Activated naive CD4-positive, alpha-beta T cell treated with anti-CD3 and anti-CD28 coated beads, Interleukin-2, amount 10 ng/mL, durations not matched to agents 7 days and 5 days (primary cell): ENCODE measurements at places on chromosomes 6 and 20.
A peak's percentile ranks its signal among the peaks of the same experiment; 100 is the strongest.

DNA sequence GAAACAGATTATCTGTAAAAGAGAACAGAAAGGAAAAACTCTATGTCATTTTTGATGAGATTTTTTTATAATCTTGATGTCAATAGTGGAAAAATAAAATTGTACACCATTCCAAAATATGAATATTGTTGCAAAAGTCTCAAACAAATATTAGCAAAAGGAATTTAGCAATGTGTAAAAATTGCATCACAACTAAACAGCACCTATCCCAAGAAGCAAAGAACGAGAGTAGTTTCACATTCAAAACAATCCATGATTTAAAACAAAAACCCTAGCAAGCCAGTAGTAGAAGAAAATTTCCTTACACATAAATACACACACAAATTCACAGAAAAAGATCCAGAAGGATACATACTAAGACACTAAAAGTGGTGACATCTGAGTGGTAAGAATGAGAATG lies 38.4 kb downstream of the LCA5 start:
- no peak for DNase-seq

DNA sequence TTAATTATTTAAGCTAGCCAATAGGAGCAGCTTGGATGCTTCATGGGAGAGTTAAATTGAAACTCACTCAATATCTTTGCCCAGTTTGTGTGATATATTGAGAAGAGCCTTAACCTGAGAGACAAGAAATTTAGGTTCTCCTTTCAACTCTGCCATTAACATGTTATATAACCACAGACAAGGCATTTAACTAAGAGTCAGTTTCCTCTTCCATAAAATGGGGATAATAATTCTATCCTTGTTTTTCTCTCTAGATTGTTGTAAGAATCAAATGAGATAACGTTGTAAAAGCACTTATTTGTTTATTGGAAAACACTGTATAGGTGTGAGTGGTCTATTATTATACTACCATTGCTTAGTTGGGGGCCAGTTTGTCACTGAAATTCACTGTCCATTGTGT lies 7.8 kb downstream of the ACSS2 start:
- DNase-seq: no peak

GRCh38 chr6:158561321-158561884 lies 1.5 kb downstream of the TMEM181 start:
- DNase-seq: no peak

DNA sequence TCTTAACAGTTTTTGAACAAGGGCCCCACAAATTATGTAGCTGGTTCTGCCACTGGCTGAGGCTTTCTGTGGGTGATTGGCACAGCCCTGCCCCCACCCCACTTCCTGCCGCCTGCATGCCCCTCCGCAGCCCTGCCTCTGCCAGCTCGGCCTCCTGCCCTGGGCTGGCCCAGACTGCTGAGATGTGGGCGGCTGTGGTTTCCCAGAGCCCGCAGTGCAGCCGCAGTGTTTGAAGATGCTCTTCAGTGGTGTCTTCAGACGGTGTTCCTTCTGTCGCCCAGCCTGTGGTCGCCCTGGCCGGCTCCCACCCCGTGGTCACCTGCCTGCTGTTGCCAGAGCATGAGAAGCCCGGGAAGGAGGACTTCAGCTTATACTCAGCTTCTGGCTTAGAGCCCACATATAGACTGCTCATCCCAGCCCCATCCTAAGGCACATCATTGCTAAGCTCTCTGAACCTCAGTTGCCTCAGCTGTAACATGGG lies 154.3 kb downstream of the VEGFA start:
- peak; percentile 66 for DNase-seq

- no peak for DNase-seq
Measured at GRCh38 chr20:46634528-46634927, 16.7 kb downstream of the SLC13A3 start.

GRCh38 chr6:136317021-136317694 lies 27.5 kb upstream of the BCLAF1 start:
- peak; percentile 77 for DNase-seq

DNA sequence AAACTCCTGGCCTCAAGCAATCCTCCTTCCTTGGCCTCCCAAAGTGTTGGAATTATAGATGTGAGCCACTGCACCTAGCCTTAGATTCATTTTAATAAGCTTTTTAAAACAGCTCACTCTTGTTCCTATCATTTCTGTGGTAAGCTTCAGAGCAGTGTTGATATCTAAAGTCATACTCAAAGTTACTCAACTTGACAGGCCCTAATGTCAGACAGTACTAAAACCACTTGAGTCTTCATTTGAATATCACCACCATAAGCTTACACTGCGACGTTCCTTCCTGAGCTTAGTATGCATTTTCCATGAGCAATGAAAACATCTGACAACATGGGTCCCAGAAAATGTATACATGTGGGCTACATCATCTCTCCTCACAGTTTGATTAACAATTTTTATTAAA lies 6.0 kb downstream of the FUCA2 start:
- DNase-seq: no peak

- DNase-seq: no peak
Measured at GRCh38 chr6:166026586-166027126, 141.0 kb downstream of the TBXT start.

GRCh38 chr6:15966000-15966520 lies 162.8 kb upstream of the MYLIP start:
- DNase-seq: no peak

DNA sequence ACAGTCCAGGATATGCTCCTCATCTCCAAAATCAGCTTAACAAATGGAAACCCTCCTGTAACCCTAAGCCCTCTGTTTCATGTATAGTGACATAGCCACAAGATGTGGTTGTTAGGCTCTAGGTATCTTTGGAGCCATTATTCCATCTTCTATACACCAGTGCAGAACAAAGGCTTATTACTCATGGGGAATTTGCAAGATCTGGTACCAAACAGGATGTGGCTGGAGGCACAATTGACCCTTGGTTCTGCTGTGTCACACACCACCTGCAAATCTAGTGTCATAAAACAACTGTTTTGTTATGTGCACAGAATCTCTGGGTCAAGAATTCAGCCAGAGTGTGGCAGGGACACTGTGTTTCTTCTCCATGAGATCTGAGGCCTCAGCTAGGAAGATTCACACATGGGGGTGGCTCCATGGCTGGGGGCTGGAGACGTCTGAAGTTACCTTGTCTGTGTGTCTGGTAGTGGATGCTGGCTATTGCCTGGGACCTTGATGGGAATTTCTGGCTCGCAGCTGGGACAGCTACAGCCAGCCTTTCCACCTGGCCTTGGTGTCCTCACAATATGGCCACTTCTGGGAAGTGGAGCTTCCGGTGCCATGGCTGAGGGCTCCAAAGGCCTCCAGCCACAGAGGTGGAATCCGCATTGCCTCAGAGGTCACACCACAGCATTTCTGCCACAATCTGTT lies 369.9 kb downstream of the CDH26 start:
- DNase-seq: no peak

DNA sequence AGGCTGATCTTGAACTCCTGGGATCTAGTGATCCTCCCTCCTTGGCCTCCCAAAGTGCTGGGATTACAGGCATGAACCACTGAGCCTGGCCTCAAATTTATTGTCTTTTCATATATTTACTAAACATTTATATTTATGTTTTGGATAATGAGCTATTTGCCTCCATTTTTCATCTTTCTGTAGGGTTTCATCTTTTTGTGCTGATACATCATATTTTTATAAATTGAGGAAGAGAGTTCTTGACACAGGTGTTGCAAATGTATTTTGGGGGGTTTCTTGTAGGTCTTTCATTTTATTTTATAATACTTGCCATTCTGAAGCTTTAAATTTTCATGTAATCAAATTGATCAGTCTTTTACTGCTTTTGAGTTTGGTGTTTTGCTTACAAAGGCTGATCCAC lies 72.4 kb downstream of the L3MBTL3 start:
- no peak for DNase-seq

DNA sequence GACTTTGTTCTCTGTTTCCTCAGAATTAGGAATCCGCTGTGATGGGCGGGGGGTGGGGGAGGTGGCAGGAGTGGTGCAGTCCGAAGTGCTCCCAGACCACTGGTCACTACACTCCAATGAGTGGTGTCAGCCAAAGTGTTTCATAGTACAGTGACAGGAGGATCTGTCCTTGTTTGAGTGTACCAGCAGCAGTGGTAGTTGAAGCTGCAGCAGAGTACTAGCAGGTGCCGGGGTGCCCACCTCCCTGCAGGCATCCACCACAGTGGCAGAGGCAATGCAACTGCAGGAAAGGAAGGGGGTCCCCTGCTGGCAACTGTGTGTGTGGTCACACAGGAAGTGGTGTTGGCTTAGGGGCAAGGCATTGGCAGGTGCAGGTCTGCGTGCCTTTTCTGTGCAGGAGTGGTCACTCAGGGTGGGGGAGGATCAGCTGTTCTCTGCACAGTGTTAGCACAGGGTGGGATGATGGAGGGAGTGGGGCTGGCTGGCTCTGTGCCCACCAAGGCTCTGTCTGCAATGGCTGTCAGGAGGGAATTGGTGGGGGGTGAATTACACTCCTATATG lies 9.7 kb downstream of the HLA-DOB start:
- no peak for DNase-seq

DNA sequence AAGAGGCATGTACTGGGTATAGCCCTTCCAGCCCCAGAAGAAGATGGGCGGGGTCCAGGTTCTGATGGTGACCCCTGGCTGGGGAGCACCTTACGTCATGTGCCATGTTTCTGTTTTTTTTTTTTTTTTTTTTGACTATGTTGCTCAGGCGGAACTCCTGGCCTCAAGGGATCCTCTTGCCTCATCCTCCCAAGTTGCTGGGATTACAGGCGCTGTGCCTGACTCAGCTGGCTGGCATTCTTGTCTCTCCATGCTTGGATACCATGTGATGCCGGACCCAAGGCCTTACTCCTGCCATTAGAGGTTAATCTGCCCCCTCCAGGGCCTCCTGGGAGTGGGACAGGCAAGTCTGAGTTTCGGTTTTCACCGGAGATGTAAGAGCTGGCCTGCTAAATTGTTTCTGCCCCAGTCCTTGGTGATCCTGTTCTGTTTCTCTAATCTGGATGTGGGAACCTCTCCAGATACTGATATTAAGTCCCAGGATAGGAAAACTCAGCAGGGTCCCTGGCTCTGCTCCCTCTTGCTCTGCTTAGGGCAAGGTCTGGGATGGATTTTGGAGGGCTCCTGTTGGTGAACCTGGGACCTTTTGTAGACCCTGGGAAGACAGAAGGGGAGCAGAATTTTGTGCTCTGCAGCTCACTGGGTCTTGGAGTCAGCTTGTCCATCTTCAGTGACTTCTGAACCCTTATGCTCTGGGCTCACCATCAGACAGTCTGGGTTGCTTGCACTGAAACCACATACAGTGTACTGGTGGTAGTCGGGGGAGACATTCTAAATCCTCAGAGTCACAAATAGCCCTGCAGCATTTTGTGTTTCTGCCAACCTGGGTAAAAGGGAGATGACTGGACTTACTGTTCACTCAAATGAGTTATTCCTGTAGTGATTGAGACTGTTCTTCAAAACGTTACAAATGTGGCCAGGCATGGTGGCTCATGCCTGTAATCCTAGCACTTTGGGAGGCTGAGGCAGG lies 45.1 kb downstream of the PTK7 start:
- DNase-seq: no peak

GRCh38 chr20:32556312-32557184 lies 28.6 kb downstream of the NOL4L start:
- DNase-seq: no peak

DNA sequence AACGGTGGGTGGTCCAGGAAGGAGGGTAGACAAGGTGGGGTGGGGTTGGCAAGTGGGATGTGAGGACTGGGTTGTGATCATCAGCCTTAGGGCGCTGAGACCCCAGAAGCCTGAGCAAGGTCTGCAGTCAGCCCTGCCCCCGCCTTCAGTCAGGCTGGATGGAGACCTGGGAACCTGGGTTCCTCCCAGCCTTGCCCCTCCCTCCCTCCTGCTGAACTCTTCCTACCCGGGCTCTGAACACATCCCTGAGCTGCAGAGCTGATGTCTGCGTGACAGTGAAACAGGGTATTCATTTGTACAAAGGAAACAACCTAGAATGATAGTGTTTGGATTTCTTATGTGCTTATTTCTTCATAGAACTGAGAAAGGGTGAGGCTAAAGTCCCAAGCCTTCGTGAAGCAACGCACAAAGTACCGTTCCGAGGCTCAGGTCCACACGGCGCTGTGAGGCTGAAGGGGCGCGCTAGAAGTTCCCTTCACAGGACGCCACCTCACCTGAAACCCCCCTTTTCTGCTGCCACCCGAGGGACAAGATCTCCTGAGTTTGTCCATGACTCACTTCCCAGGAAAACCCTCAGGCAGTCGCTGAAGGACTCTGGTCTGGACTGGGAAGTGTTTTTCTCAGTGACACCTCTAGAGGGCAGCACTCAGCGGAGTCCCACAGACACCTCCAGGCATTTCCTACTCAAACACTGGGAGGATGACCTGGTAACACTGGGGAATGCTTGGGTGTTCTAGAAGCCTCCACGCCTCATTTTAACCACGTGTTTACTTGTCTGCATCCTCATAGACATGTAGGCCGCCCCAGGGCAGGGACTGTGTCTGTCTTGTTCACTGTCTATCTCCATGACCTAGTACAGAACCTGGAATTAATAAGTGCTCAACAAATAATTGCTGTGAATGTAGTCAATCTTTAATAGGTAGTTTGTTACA lies 1.2 kb downstream of the GSTA5 start:
- DNase-seq: peak; percentile 59

GRCh38 chr6:43294536-43294935 lies 3.5 kb upstream of the SLC22A7 start:
- DNase-seq: no peak

GRCh38 chr6:34027445-34027936 lies 118.4 kb downstream of the GRM4 start:
- DNase-seq: peak; percentile 74

GRCh38 chr6:22026164-22026678 lies 270.6 kb downstream of the PRL start:
- DNase-seq: no peak

- DNase-seq: no peak
Measured at GRCh38 chr6:147689398-147689797, 180.9 kb downstream of the SAMD5 start.

DNA sequence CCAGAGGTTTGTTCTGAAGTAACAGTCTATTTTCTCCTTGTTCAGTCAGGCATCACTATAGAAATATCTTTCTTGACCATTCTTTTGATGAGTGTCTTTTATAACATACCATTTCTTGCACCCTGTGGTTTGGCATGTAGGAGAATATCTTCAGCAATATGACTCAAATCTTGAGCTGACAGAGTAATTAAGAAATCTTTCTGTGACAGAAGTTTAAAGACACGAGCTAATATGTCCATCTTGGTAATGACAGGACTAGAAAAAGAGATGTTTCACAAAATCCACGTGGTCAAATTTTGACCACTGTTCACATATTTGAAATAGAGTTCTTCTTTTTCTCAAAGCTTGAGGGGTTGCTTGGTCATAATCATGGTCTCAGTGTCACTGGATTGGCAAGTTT lies 149.9 kb downstream of the MYB start:
- DNase-seq: no peak

GRCh38 chr6:56346958-56347357 lies 99.6 kb upstream of the COL21A1 start:
- DNase-seq: no peak

- DNase-seq: no peak
Measured at GRCh38 chr6:56403745-56404144, 156.4 kb upstream of the COL21A1 start.
